Activated T-cell treated with anti-CD3 and anti-CD28 coated beads, Interleukin-2, amount 50 U/mL, for 4 hours (primary cell): ENCODE measurements at places on chromosomes 6 and 20.

- no peak for DNase-seq
Observed at GRCh38 chr6:6920987-6921313, 186.8 kb upstream of the RREB1 start.

DNA sequence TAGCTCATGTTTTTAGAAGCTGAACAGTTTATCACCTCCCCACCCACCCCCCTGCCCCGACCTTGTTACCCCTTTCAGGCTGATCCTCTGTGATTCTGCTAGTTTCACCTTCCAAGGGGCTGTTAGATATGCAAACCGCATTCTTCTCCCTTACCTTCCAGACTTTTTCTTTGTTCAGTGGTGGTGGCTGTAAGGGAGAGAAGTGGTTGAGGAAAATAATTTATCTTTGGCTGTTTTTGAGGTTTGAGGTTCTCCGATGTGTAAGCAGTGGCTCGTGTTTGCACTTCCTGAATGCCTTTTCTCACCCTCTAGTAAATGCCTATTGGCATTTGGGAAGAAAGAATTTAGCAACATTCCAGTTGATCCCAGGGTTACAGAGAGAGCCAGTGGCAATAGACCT lies 69.4 kb upstream of the KCNG1 start:
- no peak for DNase-seq

DNA sequence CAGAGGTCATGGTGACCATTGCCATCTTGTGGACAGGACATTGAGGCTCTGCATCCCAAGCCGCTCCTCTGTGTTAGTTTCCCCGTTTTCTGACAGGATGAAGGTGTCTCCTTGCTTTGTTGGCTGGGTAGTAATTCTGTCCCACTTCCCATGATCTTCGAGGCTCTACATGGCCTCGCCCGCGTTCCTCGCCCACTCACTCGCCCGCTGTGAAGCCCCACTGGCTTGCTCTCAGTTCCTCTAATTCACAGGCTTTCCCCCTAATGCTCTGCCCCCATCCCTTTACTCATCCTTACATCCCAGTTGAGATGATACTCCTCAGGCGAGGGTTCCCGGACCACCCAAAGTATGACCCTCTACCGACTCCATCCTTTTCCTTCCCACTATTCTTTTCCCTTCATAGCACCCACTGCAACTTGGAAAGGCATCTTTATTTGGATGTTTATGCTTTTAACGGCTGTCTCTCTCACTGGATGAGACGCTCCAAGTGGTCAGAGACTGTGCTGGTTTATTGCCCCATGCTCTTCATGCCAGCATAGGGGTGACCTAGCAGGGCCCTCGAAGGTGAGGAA lies 511 bp upstream of the SLC35B2 start:
- DNase-seq: no peak

GRCh38 chr6:148144917-148145521 lies 197.6 kb upstream of the SASH1 start:
- peak; percentile 43 for DNase-seq

DNA sequence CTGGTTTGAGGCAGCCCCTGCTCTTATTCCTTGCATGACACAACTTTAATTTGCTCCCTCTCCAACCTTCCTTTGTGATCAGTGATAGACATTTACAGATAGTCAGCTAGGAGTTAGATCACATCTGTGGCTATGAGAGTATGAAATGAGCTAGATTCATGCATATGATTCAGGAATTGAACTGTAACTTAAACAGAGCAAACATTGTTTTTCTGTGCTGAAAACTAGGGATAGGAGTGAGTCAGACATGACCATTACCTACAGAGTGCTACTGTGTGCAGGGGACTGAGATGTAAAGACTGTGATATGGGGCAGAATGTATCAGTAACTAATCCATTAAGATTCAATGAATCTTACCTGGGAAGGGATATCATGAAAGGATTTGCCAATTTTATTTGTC lies 279.4 kb upstream of the SPTLC3 start:
- DNase-seq: no peak
